Stimulated activated CD4-positive, alpha-beta T cell treated with anti-CD3 and anti-CD28 coated beads, Interleukin-15, amount 100 ng/mL, for 1 hour (primary cell): ENCODE measurements at places on chromosomes 2 and 18.
A peak's percentile ranks its signal among the peaks of the same experiment; 100 is the strongest.

DNA sequence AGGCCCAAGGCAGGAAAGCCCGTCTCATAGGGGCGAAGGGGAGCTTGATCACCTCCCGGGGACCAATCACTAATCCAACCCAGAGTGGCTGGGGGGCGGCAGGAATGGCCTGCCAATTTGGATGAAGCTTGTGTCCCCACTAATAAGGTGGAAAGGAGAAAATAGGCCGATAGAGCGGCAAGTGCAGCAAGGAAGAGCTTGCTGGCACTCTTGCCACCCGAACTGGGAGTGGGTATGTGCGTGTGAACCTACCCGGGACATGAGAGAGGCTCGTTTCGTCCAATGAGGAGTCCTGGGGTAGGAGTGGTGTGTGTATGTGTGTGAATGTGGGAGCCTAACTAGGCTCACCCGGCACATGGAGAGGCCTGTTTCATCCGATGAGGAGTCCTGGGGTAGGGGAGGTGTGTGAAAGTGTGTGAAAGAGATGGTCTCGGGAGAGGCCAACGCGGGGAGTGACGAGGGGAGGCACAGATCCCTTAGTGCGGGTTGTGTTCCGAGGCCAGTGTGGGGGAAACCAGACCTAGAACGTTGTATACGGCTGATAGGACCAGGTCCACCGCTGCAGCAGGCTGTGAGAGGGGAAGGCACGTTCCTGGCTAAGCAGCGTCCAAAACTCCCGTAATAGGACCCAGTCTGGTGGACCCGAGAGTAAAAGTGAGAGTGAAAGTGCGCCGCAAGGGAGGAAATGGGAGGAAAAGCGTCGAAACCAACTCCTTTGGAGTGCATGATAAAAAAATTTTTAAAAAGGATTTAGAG lies 47.1 kb upstream of the SELENOI start:
- peak; percentile 17 for DNase-seq

- no peak for DNase-seq
These were observed 39.5 kb downstream of the ZNF804A start for GRCh38 chr2:184637781-184638180.

DNA sequence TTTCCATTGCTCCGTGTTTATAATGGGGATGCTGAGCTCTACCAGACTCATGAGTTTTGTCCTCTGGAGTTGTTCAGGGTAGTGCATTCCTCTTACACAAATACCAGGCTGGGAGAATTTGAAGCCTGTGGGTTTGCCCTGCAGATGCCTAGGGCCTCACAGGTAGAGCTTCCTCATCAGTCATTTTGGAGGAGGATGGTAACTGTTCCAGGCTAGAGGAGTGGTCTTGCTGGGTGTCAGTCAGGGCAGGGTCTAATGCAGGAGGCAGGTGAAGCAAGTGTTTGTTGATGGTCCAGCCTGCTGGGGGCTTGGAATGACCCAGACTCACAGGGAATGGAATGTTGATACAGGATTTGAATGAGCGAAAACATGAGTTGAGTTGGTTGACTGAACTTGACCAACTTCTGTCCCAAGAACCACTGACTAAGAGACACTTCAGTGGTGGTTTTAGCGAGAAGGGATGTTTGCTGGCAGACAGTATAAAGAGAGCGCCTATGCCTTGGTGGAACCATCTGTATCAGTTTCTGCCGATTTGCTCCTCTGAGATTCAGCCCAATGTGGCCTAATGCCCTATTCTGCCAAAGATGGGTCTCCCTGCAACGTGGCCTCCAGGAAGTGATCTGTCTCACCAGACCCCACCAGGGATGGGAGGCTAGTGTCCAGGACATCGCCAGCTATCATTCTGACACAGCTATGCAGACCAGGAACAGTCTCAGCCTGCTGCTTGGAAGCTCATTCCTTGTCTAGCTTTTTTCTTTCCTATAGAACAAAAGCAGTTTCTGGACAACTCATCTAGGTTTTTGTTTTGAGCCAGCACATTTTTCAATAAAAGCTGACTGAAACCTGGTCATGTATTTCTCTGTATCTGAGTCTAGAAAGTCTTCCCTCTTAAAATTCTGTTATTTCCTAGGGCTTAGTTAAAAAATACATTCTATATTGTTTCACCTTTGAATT lies 9.3 kb downstream of the IL1R2 start:
- no peak for DNase-seq

DNA sequence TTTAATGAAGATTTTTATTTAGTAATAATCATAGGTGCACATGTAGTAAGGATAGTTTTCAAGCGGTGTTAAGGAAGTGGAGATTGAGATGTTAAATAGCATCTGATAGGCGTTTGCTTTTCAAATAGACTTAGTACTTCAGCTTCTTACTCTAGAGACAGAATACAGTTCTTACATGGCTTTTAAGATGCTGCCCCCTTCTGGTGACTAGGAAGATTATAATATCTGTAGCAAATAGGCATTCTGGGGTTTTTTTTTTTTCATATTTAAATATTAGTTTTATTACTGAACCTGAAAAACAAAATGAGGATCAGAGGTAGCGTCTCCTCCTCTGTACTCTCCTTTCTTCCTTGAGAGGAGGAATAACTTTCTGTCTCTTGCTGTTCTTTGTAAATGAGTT lies 100.2 kb downstream of the AGAP1 start:
- DNase-seq: no peak

- no peak for DNase-seq
These were observed 45.0 kb upstream of the ASXL3 start for GRCh38 chr18:33532978-33533377.

DNA sequence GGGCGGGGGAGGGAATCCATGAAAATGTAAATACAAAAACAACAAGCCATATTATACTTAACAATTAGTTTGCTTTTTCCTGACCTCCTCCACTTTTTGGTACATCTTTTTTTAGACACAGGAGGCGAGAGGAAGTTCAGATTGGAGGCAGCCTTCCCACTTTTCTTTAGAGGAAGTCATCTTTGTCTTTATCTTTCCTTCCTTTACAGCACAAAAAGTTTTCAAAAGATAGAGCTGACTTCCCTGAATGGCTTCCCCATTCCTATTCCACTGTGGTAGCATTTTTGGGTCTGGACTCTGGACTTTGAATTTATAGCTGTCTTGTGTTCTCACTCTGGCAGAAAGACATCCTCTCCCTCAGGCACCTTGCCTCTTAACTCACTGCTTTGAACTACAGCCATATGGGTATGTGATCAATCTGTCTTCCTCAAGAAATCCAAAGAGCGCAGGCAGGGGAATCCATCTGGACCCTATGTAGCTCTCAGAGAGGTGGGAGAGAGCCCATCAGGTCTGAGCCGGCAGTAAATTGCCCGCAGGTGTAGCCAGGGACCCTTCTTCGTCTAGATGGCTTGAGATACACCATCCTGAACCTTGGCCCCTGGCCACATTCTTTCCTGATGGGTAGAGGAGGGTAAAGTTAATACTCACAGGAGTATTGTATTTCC lies 101.9 kb downstream of the AQP4 start:
- DNase-seq: no peak

DNA sequence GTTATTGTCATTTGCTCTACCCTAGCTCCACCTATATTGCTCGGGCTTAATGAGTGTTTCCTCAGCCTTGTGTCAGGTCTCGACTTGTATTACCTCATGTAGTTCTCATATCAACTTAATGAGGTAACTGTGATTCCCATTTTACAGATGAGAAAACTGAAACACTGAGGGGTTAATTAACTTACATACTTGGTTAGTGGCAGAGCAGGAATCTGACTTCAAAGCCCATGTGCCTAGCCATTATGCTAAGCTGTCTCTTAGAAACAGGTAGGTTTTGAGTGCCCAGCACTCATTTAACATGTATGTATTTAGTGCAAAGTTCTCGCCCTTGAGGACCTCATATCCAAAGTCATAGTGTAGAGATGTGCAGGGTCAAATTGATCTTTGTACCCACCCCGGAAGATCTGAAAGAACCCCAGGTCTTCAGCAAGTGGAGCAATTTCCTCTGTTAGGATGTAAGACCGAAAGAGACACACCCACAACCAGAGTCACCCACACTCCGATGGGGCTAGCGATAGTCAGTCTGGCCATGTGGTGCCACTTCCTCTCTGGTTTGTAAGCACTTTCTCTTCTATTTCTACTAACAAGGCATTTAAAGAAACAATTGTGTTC lies 121.0 kb upstream of the SLC39A10 start:
- DNase-seq: peak; percentile 34

GRCh38 chr2:207616185-207616584 lies 9.0 kb downstream of the METTL21A start:
- DNase-seq: no peak

DNA sequence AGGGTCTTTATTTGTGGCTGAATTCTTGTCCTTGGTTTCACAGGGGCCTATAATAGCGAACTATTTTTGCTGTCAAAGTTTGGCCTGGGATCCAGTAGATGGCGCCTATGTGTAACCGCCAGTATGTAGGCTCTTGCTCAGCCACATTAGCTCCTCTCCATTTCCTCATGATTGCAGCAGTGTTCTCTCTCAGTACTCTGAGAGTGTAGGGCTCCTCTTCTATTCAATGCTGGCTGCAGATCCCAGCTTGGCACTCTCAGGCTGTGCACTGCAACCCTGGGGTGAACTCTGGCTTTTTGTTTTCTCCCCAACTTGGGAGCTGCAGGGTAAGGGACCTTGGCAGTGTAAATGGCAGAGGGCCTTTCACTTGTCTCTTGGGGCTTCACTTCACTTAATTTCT lies 344.6 kb upstream of the CHAC2 start:
- no peak for DNase-seq

- DNase-seq: no peak
These were observed 65.8 kb upstream of the GATA6 start for GRCh38 chr18:22103647-22104031.

- DNase-seq: no peak
These were observed 20.5 kb upstream of the KIF1A start for GRCh38 chr2:240840435-240841060.

GRCh38 chr2:161842736-161843433 lies 218.7 kb downstream of the SLC4A10 start:
- DNase-seq: no peak

- no peak for DNase-seq
These were observed 98.1 kb upstream of the CERS6 start for GRCh38 chr2:168357797-168358472.

- DNase-seq: no peak
These were observed 29.6 kb downstream of the CFAP210 start for GRCh38 chr2:169664600-169664977.

DNA sequence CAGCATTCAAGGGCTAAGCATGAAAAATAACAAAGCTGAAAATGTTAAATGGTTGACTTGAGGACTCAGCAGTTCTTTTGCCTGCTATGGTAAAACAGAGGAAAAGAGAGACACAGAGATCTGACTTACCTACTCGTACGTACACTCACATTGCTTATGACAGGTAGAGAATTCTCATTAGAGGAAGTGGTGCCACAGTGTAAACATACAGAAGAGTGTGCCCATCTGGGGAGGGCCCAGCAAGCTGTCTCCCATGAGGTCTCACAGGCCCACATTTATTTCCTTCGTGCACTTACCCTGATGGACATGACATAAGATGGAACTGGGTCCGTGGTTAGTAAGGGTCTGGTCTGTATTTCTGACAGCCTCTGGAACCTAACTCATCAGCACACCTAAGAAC lies 729.1 kb downstream of the BCL11A start:
- DNase-seq: no peak

- no peak for DNase-seq
These were observed 12.4 kb downstream of the DPYSL5 start for GRCh38 chr2:26860211-26860850.
